ENCODE measurements at places on chromosomes 16 and 17. TPM values are rescaled to one million over a fixed set of nuclear protein-coding genes. Genes with fewer than 3 reads are reported as not detected.

DNA sequence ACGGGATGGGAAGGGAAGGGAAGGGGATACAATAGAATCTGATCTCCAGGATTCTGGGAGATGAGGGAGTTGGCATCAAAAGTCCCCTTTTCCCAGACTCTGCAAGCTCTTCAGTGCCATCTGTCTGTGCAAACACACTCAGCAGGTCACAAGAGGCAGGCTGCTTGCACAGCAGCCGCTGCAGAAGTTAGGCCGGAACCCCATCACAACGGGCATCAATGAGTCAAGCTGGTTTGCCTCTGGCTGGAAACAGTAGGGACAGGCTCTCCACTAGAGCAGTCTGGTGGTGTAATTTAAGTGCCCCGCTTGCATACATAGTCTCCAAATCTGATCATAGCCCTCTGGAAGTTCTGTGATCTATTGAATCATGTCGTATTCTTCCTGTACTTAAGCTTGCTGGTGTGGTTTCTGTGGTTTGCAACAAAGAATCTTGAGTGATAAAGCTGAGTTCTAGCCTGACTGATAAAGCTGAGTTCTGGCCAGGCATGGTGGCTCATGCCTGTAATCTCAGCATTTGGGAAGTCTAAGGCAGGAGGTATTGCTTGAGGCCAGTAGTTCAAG is 33.7 kb upstream of the KDM8 start:
- no peak for DNase-seq

- no peak for DNase-seq
These were observed 99.7 kb downstream of the CMIP start for GRCh38 chr16:81544261-81544660.

DNA sequence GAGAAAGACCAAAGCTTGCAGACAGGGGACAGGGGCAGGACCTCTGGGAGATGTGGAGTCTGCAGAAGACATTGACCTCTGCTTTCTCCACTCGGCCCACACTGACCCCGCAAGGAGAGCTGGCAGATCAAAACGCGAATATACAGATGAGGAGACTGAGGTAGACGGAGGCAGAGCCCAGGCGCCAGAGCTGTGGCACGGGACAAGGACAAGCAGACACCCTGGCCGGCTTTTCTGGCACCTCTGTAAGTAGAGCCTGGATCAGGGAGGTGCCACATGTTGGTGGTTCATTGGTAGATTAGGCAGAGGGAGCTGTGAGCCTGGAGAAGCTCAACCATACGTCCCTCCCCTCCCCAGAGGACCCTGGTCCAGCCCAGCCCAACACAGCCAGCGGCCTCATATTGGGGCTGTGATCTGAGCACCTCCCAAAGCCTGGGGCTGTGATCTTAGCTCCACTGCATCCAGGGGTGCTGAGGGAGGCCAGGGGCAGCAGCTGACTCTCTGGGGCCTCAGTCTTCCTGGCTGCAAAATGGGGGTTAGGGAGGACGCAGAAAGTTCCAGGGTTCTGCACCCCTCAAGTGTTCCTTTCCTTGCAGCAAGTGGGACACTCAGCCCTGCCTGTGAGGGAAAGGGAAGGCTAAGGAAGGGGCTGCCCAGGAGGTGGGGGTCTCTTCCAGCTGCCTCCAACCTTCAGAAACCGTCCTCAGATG is 4.0 kb downstream of the NATD1 start:
- DNase-seq = no peak

DNA sequence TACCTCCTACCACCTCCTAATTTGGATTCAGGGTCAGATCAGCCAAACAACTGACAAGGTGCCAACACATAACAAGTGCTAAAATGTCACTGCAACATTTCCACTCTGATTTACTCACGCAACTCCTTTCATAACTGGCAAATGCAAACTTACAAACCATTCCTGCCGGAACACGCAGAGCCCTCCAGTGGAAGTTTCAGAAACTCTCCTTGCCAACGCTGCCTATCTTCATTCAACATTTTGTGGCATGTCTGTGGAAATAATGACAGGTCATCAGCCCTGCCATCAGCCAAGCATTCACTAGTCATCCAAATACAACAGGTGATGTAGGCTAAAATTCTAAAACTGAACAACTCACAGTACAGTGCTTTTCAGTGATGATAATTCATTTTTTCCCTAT is 37.7 kb upstream of the OR3A1 start:
- no peak for DNase-seq

DNA sequence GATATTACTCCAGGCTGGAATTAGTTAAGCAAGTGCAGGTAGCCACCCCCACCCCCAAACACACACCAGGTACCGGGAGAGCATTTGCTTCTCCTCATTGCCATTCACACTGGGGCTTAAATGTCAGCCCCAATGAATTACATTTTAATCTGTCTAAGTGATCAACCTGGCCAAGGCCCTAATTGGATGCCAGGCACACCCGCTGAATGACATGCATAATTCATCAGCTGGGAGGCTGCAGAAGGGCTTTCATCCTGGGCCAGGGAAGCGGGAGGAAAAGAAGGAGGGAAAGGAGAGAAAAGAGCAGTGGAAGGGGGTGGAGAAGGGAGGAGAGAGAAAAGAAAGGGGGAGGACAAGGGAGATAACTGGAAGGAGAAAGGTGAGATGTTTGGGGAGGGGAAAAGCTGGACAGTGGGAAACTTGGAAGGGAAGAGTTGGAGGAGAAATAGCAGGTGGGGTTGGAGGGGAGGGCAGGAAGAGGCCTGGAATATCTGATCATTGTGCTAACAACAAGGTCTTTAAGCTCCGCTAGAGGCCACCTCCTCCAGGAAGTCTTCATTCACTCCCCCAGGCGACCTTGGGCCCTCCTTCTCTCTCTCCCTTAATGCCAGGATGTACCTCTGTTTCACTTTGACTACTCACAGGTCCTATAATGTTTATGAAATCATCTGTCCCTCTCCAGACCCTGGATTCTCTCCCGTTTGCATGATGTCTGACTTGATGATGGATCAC is 40.1 kb upstream of the CES5A start:
- DNase-seq = no peak

GRCh38 chr17:8927395-8927794 is 38.1 kb downstream of the PIK3R5 start:
- DNase-seq = no peak

DNA sequence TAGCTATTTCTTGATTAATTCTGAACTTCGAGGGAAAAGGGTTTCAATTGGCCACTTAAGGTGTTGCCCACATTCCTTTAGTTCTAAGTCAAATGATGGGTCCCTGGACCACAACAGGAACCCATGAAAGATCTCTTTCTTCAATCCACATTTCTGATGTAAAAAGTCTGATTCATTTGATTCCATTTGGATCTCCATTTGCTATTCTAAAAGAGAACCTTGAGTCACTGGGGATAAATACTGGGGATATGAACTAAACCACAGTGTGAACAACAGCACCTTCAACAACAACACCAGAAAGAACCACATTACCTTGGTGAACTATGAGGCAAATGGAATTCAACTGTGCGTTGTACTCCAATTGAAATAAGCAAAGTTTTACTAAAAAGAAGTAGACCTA is 108.9 kb upstream of the IRX5 start:
- no peak for DNase-seq

GRCh38 chr17:81003711-81004475 is 12.3 kb downstream of the CHMP6 start:
- DNase-seq = peak; percentile 49

DNA sequence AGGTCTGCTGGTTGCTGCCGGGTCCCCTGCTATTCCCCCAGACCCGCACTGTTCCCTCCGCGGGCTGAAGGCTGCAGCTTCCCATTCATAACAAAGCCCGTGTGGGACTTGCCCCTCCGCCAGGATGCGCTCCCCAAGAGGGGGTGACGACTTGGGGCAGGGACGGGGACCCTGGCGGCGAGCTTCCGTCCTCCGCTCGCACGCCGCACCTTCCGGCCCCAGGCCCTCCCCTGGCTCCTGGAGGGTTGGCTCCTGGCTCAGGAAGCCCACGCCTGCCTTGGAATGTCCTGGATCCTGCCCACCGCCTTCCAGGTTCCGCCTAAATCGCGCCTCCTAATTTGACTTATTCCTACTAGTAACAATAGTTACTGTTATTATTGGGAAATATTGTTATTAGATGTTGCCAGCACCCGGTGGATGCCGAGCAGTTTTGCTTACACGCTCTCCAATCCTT is 1.1 kb upstream of the TFAP4 start:
- DNase-seq = no peak

The SNAI3 gene
- total RNA-seq = not detected

DNA sequence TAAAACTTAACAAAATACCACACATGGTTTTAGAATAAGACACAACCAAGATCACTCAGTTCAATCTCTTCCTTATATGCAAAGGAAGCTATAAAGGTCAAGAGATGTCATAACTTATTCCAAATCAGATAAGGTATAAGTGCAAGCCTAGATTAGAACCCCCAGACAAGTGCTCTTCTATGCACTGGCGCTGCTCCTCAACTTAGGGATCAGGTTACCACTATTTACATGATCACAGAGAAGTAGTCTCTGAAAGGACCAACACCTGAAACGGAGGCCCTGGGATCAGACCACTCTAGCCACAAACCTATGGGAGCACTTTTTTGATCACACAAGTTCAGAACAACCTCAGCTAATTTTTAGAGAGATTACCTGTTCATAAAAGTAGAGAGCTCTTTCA is 16.6 kb downstream of the COPS3 start:
- no peak for DNase-seq

The HOXB3 gene
- not detected for total RNA-seq

- DNase-seq = peak; percentile 17
These were observed 741 bp upstream of the GRB2 start for GRCh38 chr17:75406222-75406615.

- no peak for DNase-seq
These were observed 2.0 kb upstream of the TMEM11 start for GRCh38 chr17:21215935-21216334.

DNA sequence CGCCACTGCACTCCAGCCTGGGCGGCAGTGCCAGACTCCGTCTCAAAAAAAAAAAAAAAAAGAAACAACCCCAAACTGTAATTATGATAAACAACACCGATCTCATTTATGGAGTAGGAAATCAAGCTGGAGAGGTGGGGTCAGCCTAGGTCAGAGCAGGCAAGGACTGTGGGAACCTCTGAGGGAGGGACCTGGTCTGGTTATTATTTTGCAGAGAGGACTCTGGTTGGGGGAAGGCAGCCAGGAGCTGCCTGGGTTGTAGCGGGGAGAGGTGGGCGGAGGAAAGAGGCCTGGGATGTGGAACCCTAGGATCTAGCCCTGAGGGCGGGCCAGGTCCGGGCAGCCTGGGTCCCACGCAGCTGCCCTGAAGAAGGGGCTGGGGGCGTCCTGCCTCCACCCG is 10.9 kb upstream of the HS3ST6 start:
- no peak for DNase-seq

The VAC14 gene
- 13.0 TPM for total RNA-seq

The AURKB gene
- 3.7 TPM for total RNA-seq

DNA sequence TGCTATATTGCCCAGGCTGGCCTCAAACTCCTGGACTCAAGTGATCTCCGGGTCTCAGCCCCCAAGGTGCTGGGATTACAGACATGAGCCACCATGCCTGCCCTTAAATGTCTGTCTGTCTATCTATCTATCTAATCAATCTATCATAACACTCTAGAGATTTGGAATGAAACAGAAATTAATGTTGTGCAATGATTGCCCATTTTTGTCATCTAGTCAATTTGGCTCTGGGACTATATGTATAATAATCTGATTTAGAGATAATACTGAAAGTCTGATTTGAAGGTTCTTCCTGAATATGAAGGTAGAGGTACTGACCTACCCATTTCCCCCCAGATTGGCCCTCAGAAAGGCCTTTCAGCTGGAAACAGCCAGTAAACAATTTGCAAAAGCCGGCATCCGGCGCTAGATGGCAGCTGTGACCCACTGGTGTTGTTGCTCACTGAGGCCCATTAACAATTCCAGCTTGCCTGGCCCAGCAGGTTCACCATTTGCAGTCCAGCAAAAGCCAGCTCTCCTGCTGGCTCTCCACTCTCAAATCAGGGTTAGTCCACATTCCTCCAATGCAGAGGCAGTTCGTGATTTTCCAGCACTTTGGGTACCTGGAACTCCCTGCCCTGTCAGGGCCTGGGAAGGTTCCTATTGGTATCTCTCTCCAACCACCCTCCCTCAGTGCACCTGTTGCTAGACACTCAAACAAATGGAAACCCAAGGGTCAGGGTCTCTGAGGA is 22.9 kb upstream of the C16orf87 start:
- DNase-seq = peak; percentile 76

GRCh38 chr16:83592778-83593177 is 215.0 kb upstream of the HSBP1 start:
- no peak for DNase-seq

DNA sequence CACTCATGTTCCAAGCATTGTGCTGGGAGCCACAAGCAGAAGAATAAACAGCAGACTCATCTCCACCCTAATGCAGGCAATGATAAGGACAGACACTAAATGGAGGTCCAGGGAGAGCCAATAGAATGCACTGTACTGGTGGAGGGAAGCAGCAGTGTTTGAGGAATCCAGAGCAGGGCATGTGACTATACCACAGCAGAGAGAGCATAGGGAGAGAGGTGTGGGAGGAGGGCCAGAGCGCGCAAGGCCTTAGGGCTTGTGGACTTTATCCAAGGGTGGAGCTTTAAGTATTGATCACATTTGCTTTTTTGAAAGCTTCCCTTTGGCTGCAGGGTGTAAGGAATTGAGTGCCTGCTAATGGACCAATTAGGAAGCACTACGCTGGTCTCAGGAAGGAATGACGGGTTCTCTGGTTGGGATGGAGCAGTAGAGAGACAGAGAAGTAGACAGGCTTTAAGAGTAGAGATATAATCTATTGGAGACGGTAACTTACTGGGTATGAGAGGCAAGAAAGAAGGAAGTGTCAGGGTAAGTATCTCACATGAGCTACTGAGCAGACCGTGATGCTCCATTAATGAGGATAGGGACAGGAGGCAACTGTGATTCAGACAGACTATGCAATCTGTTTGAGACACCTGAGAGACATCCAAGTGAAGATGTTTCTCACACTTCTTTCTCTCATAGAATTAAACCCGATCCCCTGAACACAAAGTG is 82.2 kb downstream of the MYO1D start:
- no peak for DNase-seq

- DNase-seq = no peak
These were observed 28.5 kb downstream of the SYCE1L start for GRCh38 chr16:77227745-77228144.

DNA sequence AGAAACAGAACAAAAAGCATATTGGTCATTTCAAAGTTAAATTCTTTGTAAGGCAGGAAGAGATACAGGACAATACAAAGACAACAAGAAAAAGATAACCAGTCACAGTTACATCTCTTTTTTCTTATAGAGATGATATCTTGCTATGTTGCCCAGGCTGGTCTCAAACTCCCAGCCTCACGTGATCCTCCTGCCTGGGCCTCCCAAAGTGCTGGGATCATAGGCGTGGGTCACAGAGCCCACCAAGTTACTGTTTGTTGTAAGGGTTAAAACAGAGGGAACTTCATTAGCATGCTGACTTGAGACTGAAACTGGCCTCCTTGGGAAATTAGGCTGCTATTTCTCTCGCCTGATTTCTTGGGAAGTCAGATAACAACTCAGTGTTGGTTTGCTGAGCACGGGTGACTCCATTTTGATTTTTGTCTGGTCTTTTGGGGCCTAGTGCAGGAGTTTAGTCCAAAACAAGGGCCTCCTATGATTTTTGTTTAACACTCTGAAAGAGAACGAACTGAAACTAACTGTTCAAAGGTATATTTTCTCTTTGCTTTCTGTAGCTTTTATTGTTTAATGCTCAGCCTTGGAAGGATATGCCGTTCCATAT is 31.5 kb upstream of the SEC14L1 start:
- no peak for DNase-seq
